Caki2 (cell line): ENCODE measurements at places on chromosomes 7 and 10. TPM values are rescaled to one million over a fixed set of nuclear protein-coding genes. Genes with fewer than 3 reads are reported as not detected.

DNA sequence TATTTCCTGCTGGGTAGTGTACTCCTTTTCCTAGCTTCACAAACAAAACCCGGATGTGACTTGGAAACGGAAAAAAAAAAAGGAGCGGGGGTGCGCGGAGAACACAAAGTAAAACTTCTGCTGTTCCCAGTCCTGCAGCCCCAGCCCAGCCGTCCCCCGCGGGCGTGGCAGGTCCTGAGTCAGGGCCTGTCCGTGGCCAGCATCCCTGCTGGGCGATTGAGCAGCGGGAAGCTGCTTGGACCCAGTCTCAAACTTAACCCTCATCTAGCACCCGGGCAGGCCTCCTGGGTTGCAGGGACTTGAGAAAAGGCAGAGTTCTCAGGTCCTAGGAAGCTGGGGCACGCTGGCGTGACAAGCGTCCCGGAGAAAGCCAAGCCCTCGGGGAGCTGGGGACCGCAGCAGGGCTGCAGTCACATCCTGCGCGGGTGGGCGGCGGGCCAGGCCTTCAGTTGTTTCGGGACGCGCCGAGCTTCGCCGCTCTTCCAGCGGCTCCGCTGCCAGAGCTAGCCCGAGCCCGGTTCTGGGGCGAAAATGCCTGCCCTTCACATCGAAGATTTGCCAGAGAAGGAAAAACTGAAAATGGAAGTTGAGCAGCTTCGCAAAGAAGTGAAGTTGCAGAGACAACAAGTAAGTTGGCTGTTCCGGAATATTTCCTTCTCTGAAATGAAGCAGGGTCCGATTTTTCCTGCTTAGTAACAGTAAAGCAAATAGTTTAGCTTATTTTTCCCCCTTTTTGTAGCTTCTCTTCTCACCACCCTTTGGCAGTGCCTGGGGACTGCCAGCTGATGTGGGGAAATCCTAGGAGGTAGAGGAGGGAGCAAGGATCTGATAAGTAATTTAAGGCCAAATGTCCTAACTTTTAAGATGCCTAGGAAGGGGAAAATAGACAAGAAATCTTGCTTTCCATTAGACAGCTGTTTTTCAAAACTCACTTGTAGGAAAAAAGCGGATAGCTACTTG is at the start of gene GNG11:
Gene GNG11, plus strand, starts transcription at position 129 of the 960 bp plus-strand sequence. Its CDS starts 403 bp downstream, at position 532.
- peak; percentile 76 for DNase-seq

DNA sequence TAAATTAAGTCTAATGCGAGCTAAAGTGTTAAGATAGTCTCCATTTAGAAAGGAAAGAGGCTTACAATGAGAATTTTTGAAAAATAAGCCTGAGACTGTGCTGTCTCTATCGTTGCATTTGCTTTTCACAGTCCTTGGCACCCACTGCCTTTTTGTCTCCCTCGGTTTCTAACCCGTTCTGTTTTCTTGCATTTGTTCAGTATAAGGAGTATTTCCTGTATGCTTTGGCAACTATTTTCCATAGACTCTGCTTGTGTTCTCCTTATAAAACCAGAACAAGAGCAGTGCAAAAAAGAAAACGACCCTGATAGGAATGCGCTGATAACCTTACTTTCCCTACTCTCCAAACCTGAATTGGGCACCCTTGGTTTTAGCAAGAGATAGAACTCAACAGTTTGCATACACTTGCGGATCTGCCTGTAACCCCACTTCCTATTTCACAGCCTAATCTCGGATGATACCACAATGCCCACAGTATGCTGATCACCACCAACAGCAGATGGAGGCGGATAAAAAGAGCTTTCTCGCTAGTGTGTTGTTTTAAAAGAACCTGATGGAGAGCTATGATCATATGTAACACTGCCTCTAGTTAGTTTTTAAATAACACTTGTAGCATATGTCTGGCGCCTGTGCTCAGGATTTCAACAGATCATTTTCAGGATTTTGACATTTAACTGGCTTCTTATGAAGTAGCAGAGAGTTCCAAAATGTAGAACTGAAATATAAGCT is 1.6 kb upstream of the ARHGAP12 start:
- peak; percentile 46 for DNase-seq

GRCh38 chr7:138000081-138000701 is 1.7 kb downstream of the CREB3L2 start:
- peak; percentile 77 for DNase-seq

SLC29A3 gene
- 0.41 and 3.9 TPM in 2 replicates for total RNA-seq

DNA sequence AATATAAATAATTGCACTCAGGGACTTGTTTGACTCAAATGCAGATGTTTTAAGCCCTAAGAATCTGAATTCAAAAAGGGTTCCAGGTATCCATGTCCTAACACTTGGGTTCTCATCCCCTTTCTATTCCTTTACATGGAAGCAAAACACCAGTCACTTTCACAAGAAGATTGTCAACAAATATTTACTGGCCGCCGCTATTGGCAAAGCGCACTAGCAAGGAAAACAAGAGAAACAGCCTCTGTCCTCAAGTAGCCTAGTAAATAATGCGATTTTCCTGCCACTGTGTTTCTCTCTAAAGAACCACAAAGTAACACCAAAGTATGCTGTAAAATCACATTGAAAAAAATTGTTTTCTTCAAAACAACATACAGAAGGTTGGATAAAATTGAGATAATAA is 66.7 kb upstream of the EZH2 start:
- DNase-seq = no peak
